H54 (cell line): ENCODE measurements at places on chromosomes 5 and 9.

- no peak for DNase-seq
Observed at GRCh38 chr5:36744773-36745589, 131.6 kb upstream of the NIPBL start.

DNA sequence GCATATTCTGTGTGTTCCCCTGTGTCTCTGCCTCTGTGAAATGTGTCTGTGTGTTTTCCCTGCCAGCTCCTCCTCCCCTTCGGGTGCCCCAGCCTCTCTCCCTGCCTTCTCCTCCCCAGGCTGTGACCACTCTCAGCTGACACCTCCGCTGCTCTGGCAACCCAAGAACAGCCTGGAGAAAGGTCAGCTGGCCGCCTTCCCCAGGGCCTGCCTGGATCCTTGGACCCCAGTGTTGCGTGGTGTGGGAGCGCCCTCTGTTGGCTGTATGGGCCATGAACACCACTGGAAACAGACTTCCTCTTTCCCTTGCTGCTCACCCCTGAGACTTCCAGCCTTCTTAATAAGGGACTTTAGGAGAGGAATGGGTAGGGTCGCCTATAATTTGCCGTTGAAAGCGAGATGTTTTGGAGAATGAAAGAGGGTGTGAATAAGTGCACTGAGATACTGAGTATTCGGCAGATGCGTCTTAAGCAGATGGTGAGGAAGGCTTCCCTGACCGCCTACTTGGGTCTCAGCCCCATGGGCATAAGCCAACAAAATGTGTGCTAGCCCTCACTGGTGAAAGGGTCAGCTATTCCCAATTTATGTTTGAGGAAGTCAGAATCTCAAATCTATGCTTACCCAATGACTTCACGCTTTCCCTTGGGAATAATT lies 114.9 kb upstream of the TRIM32 start:
- peak; percentile 97 for DNase-seq

DNA sequence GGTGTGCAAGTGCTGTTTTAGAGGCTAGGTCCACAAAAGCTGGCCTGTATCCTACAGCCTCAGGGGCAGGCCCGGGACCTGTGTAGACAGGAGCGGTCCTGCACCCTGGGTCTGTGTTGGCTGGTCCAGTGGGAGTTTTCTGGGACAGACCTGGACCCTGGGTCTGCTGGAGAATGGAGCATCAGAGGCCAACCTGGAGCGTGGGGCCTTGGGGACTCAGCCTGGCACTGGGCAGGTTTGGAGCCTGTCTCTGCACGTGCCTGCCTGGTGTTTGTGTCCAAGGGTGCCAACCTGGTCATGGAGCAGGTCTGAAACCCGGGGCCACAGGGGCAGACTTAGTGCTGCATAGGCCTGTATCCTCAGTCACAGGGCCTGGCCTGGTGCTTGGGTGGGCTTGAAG lies 45.8 kb downstream of the SRFBP1 start:
- no peak for DNase-seq

DNA sequence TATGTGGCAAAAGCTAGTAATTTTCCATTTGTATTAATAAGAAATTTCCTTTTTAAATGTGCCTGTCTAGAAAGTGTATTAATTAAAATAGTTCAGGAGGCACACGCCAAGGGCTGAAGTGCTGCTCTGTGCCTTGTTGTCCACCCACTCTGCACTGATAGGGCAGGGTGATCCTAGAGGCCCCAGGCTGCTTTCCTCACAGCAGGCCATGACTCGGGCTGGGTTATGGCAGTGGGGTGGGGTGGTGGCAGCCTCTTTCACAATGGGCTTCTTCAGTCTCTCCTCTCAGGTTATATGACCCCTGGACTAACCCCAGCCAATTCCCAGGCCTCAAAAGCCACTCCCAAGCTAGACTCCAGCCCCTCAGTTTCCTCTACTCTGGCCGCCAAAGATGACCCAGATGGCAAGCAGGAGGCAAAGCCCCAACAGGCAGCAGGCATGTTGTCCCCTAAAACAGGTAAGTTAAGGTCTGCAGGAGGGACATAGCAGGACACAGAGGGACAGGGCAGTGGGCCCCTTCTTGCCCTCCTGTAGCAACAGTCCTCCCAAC lies 19.5 kb downstream of the CD74 start:
- no peak for DNase-seq

DNA sequence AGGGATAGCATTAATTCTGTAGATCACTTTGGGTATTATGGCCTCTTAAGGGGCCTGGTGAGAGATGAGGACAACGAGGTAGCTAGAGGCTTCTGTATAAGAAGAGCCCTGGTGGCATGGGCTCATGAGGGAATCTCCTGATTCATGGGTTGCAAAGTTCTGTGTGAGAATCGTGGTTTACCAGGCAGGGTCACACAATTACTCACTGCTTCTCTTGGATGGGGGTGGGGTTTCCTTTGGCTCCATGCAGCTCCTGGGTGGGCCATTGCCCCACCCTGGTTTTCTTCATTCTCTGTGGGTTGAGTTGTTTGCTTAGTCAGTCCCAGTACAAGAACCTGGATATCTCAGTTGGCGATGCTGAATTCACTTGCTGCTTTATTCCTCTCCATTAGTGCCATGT lies 30.9 kb upstream of the TNFSF15 start:
- DNase-seq, result no peak

GRCh38 chr9:70285981-70286598 lies 27.3 kb downstream of the SMC5 start:
- DNase-seq, result no peak

GRCh38 chr9:90099262-90099963 lies 494.6 kb downstream of the GADD45G start:
- no peak for DNase-seq

- DNase-seq, result peak; percentile 93
Observed at GRCh38 chr9:72477930-72478518, 43.4 kb upstream of the TMC1 start.

DNA sequence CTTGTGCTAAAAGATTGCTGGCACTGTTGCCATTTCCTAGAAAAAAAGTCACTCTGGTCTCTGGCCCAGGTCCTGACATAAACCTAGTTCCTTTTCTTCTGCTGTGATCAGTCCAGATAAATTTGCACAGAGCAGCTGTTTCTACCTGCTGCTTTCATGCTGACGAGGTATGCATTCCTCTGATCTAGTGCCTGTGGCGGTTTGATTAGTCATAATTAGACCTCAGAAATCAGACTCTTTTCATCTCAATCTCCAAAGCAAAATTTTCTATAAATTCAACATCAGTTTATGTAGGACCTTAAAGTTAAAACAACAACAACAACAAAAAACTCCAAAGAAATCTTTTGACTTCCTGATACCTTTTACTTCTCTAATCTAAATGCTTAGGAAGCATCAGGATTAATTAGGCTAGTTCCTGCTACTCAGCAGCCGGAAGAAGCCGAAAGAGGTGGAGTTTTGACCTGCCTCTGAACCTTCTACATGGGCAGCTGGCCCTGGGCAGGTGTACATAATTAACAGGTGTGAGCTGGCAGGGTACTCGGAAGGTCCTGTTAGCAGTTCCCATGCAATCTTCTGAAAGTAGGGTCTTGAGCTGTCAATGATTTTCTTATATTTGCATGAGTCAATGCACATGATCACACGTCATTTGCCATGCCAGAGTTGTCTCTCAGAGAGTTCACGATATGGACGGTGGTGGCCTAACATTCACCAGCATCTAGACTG lies 83.3 kb upstream of the CCDC112 start:
- DNase-seq, result no peak

GRCh38 chr5:10859393-10860195 lies 98.6 kb upstream of the DAP start:
- no peak for DNase-seq

DNA sequence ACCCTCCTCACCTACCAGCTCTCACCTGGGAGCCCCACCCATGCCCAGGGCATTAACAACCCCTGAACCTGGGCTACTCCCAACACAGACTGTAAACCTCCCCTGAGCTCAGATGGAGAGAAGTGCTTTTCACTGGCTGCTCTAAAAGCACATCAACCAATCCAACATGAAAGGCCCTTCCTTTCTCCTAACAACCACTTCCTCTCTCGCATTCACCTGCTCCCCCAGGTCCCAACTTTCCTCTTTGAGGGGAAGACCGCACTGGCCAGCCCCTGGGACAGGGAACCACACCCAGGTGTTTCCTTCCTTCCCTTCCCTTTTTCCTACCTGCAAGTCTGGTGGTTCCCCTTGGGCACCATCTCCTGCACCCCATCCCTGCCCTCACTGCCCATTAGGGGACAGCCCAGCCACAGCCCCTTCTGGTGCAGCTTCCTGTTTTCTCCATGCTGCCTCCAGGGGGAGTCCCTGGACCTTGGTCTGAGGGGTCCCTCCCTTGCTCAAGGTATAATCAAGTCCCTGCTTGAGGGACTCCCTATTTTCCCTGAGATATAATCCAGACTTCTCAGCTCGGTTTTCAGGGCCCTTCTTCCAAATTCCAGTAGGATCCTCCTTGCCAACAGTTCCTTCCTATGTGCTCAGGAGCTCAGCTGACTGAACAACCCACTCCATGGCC lies 30.5 kb upstream of the DAB2IP start:
- DNase-seq, result peak; percentile 78

DNA sequence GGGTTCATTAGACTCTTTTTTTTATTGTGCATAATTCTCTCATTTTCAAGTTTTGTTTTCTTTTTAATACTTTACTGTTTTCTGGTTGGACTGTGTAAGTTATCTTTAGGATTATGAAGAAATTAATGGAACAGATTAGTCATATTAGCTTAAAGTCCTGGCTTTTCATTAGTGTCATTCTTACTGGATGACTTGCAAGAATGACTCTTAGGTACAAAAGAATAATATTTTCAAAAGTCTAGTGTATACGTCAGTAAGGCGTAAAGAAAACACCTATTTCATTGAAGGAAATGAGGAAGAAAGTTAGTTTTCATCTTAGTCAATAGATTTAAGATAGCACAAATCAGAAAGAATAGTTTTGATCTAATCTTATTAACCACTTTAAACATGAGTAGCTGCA lies 20.4 kb downstream of the UHRF2 start:
- no peak for DNase-seq

- DNase-seq, result no peak
Observed at GRCh38 chr5:132266031-132266835, 8.7 kb downstream of the PDLIM4 start.
